ENCODE measurements at places on chromosomes 5 and 9. TPM values are rescaled to one million over a fixed set of nuclear protein-coding genes. Genes with fewer than 3 reads are reported as not detected.

- no peak for DNase-seq
These were observed 93.4 kb downstream of the SIL1 start for GRCh38 chr5:139104577-139105276.

DNA sequence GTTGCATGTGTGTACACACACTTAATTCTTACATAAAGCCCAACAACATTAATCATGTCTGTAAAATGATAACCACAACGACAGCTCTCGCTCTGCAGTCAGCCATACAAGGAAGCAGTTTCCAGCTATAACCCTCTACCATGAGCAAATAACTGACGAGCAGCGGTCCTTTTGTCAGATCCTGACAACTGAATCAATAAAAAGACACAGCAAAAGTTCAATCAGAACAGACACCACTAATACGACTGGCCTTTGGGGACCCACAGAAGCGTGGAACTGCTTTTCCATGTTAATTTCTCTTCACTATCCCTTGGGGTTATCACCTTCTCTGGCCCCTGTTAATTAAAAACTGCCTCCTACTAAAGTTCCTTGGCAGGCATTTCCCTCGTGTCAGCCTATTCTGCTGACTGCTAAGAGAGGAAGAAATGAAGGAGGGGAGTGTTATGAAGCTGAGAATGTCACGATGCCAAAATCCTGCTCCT is 722.8 kb upstream of the GRAMD2B start:
- DNase-seq = no peak

DNA sequence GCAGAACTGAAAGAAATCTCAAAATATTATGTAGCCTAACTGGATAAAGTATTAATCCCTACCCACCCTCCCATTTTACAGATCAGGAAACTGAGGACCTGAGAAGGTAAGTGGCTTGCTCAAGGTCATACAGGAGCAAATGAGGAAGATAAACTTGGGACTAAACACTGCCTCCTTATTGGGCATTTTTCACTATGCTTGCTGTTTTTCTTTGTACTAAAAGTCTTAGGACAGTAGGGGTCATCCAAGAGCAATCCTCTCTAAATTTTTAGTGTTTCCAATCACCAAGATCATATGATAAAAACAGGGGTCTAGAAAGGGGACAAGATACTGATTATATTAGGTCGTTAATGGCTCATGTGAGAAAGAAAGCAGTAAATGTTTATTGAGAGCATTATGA is 80.8 kb downstream of the RORB start:
- no peak for DNase-seq

GRCh38 chr5:148820461-148821395 is 5.7 kb upstream of the ADRB2 start:
- no peak for DNase-seq

DNA sequence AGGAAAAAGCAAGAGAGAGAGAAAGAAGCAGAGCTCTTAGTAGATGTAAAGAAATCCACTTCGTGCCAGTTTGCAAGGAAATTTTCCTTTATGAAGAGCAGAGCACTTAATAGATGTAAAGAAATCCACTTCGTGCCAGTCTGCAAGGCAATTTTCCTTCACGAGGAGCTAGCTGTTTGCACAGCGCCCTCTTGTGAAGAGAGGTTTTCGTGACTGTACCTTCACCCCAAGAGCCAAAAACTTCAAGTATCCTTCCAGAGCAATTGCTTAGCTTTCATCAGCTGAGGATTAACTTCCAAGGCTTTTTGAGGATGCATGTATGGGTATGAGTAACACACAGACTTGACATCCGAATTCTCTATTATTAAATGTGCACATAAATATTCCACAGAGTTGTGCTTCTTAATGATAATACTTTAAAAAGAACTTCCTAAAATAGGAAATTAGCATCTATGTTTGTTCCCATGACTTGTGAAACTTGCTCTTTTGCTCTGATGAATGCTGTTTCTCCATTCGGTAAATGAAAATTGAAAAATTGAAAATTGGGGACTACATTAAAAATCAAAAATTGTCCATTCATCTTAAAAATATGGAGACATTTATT is 525.6 kb downstream of the PDE4D start:
- peak; percentile 55 for DNase-seq

- DNase-seq = no peak
These were observed 152.7 kb downstream of the SLIT3 start for GRCh38 chr5:169148138-169148740.

DNA sequence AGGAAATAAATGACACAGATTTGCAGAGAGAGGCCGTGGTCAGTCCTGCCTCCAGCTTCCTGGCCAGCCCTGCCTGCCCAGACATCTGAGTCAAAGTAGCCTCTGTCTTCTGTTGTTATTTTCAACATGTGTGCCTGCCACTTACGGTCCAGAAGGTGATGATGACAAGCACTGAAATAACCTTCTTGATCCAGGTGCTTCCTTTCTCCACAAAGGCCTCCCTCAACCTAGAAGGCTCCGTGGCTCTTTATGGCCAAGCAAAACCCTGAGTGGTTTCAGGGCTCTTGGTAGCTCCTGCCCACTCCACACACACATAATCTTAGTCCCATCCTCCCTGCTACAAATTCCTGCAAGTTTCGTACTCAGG is 34.1 kb upstream of the SLC6A19 start:
- peak; percentile 10 for DNase-seq

DNA sequence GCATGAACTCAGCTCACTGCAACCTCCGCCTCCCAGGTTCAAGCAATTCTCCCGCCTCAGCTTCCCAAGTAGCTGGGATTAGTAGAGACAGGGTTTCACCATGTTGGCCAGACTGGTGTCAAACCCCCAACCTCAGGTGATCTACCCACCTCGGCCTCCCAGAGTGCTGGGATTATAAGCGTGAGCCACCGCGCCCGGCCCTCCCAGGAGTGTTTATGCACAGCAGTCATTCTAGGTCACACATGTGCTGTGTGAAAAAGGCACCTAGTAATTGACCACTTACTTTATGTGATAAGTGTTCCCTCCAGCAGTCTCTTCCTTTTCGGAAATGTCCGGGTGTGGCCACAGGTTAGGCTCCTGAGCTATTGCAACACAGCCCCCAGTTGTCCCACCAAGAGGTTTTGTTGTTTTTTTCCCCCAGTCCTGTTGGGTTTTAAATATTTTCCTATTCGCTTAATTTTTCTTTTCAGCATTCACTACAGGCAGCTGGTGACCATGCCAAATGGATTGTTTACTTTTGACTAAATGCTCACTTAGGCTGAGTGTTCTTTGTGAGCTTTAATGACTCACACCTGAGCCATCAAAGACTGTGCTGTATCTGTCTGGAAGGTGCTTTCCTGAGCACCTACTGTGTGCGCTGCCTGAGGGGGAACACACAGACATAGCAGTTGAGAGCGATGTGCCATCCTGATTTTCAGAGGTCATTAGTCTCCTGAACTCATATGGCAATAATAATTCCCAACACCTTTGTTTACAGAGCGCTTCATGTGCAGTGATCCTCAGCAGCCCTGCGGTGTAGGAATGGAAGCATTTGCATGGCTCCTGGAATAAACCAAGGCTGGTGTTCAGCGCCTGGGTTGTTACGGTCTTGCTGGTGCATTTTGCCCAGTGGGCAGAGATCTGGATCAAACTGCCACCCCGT is 94.3 kb downstream of the MVB12B start:
- DNase-seq = no peak

RIC1 gene
- total RNA-seq = 20.5 TPM

POLE3 gene
- 29.7 TPM for total RNA-seq

PCDHGB6 gene
- total RNA-seq = 7.7 TPM

LHX2 gene
- not detected for total RNA-seq
